Muscle of back (tissue), 13 donors: ENCODE measurements at places on chromosomes 1 and 21. TPM values are rescaled to one million over a fixed set of nuclear protein-coding genes. Genes with fewer than 3 reads are reported as not detected.
A peak's percentile ranks its signal among the peaks of the same experiment; 100 is the strongest.

- DNase-seq: peak; percentile 67
These were observed 108.2 kb upstream of the TMPRSS2 start for GRCh38 chr21:41616031-41616591.

DNA sequence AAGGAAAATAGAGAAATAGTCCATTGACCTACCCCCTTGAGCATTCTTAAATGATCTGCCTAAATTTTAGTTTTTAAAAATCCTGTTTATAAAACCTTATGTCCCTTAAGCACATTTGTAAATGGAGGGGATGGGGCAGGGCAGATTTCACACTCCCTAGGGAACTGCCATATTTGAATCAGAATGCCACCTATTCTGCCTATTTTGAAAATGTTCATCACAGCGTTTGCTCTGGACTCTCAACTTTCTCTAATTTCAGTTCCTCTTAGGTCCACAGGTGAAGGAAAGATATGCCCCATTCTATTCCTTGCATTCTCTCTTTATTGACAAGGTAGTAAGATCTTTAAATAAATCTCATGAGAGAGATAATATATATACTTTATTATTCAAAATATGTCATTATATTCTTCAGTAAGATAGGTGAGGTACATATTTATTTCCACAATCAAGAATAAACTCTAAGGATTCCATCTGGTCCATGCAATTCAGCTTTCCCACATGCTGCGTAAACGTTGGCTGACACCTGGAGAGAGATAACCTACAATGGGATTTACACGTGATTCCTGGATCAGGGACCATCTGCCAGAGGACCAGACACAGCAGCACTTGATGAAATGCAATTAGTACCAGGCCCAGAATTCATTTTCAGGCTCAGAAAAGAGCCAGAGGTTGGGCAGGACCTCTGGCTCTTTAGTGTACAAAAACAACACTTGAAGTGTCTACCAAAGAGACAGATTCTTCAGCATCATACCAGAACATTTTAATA is 1.2 kb upstream of the LPGAT1 start:
- DNase-seq: no peak

DNA sequence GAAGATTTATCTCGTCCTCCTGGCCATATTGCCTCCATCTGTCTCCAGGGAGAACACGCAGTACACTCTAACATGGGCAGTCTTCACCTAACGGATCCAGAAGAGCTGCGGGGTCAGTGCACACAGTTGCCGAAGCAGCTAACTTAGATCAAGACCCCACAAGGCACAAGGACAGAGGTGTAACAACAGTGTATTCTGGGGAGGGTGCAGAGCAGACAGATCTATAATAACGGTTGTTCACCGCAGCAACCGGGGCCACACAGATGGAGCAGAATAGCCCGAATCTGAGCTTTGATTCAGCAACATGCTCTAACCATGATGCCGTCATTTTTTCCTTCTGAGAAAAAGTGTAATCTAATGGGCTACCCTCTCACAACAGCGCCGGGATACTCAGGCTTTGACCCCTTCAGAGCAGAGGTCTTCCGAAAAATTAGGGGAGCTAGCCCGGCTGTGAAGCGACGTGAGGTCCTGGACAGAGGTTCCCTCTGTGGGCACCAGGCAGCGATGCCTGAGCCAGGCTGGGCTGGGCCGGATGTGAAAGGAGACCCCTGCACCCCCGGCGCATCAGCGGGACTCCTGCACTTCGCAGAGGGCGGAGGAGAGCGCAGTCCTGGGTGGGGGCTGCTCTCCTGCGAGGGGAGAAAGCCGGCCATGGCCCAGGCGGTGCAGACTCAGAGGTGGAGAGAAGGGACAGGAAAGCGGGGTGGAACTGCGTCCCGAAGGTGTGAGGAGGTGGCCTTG is 57.5 kb downstream of the BCL9 start:
- DNase-seq: no peak

GRCh38 chr1:184387476-184388318 is 868 bp downstream of the C1orf21 start:
- peak; percentile 80 for DNase-seq

DNA sequence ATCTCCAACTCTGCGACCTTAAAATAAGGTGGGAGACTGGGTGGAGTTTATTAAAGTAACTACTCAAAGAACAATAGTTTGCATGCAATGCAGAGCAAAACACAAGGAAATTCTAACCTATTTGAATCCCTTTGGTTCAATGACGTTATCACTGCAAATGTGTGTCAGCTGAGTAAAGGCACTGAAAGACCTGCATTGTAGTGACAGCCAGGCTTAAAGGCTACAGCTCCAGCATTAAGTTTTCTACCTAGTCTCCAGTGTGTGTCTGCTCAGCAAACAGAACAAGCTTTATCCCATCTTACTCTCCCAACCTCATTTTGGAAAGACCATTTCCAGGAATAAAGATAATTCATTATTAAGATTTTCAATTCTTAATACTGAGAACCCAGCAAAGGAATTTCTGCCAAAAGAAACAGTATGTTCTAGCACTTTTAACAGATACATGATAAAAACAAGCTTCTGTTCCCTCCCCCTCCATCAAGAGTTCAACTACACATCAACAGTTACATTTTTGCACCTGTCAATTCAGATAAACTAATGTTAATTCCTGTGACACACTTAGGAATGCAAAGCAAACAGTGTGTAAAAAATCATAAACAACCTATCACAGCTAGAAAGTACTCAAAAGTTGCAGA is 14.2 kb downstream of the PTP4A2 start:
- no peak for DNase-seq

DNA sequence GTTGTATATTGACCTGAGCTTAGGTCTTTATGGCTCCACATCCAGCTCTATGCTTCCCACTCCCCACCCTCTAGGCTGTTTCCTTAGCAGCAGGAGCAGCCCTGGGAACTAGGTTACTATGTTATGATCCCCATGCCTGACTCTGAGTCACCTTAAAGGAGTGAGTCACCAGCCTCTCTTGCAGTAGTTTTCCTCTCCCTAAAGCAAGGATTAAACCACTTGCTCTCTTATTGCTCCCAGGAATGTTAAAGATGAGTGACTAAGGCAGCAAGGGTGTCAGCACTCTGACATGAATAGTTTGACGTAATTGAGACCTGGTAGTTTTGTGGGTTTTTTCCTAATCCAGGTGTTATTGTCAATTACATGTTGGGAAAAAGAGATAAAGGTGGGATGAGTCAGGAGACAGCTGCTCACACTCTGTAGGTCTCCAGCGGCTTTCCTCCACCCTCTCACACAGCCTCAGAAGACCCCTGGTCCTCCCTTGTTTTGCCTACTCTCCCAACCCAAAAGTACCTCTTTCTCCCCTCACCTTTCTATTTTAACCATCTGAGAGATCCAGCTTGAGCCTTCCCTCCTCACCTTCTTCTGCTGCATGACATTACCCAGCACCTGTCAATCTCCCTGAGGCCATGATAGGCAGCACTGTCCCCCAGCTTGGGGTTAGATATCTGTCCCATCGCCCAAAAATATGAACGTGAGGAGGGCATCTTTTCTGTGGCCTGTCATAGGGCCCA is 369.1 kb upstream of the VAMP3 start:
- DNase-seq: peak; percentile 95

DNA sequence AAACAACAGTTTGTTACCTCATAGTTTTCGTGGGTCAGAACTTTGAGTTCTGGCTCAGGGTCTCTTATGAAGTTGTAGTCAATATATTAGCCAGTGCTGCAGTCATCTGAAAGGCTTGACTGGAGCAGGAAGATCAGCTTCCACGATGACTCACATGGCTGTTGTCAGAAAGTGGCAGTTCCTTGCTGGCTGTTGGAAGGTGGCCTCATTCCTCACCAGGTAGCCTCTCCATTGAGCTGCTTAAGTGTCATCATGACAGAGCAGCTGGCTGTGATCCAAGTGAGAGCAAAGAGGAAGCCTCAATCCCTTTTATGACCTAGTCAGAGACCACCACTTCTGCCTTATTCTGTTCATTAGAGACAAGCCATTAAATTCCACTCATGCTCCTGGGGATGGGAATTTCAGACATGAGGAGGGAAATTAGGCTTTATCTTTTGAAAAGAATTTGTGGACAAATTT is 5.6 kb downstream of the OSBPL9 start:
- DNase-seq: no peak

GRCh38 chr1:240499012-240499411 is 112.9 kb downstream of the GREM2 start:
- no peak for DNase-seq

DNA sequence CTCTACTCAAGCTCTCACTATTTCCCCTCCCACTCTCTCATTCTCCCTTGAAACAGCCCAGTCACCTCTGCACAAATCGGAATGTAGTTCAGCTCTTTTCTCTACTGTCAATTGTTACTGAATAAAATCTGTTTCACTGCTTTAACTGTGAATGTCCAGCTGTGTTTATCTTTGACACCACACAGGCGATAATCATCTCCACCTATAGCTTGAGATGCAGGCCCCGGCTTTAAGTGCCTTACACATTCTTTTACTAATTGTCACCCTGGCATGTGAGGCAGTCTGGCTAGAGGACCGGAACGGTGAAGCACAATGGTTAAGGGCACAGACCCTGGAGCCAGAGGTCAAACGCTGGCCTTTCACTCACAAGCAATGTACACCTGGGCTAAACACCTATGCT is 122.8 kb upstream of the C8B start:
- DNase-seq: no peak

DNA sequence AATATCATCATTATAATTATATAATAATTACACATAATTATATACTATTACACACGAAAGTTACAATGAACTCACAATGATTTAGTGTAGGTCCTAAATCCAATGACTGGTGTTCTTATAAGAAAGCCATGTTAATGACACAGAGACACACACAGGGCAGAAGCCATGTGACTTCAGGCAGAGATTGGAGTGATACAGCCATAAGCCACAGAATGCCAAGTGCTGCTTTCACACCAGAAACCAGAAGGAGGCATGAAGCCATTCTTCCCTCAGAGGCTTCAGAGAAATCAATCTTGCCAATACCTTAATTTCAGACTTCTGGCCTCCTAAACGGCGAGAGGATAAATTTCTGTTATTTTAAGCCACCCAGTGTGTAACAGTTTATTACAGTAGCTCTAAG is 147.4 kb upstream of the KRTAP19-8 start:
- no peak for DNase-seq

DNA sequence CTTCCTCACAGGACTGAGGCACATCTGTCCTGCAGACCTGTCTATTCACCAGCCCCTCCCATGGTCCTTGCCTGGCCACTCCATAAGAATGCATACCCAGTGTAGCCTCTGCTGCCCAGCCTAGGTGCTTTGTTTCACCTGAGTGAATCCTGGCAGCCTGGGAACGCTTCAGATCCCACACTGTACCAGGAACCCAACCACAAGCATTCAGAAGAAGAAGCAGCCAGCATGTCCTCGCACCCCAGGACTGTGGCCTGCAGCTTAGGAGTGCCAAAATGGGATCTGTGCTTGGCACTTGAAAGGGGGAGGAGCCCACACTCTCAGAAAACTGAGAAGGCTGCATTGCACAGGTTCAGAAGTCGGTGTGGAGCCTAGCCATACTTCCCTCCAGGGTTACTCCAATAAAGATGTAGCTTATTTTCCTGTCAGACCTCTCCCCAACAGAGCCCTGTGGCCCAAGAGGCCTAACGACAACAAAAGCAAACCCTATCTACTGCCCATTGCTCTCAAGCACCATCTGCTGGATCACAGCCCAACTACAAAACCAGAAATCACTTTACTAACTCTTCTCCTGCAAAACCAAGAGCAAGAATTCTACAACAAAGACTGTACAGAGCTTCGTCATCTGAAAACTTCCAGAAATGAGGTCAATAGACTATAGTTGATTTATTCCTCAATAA is 923.1 kb upstream of the NEGR1 start:
- DNase-seq: no peak

DNA sequence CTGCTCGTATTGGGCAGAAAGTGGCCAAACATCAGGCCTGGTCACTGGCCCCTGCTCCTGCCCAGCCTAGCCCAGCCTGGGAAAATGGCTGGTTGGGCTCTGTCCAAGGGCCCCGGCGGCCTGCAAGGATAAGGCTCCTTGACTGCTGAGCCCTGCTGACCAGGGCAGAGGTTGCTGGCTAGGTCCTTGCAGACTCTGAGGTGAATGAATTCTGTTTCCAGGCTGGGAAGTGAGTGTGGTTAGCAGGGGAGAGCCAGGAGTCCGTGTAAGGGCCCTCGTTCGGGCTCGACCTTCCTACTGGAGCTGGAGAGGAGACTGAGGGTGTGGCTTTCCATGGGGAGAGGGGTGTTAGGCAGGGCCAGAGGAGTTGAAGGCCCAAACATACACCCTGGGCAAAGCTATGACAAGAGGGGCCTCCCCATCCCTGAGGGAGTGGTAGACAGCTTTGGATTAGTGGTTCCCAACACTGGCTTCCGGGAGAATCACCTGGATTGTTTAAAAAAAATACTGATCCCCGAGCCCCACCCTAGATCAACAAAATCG is 20.6 kb downstream of the CSF1 start:
- peak; percentile 41 for DNase-seq

DNA sequence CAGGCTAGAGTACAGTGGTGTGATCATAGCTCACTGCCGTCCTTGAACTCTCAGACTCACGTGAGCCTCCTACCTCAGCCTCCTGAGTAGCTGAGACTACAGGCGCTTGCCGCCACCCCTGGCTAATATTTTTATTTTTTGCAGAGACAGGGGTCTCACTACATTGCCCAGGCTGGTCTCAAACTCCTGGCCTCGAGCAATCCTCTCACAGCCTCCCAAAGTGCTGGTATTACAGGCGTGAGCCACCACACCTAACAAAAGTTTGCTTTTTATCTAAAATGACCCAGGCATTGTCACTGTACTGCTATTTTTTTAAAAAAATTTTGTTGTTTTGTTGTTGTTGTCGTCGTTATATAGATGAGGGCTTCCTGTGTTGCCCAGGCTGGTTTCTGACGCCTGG is 46.4 kb downstream of the CAPN2 start:
- DNase-seq: no peak

GRCh38 chr1:10761503-10762152 is 34.8 kb downstream of the CASZ1 start:
- DNase-seq: peak; percentile 45

GRCh38 chr1:38889589-38889988 is 8.2 kb upstream of the GJA9 start:
- no peak for DNase-seq

DNA sequence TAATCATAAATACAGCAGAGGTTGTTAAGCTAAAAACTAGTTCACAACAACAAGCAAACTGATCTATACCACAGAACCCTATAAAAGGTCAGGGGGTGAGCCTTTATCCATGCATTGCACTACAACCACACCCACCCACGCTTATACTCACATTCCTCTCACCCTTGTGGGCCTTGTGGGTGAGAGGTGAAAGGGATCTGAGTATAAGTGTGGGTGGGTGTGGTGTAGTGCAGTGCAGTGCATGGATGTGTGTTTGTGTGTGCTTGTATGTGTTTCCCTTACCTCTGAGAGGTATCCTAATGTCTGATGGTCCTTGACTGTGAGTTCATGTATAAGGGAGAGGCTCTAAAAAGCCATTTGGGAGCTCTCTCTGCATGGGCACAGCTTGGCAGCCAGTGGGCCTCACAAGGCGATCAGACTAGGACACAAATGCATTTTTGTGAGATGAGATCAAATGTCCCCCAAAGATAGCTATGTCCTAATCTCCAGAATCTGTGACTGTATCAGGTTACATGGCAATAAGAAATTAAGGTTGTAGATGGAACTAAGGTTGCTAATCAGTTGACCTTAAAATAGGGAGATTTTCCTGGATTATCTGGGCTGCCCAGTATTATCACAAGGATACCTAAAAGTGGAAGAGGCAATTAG is 95.5 kb upstream of the DPT start:
- no peak for DNase-seq

TRPM2 gene
- polyA plus RNA-seq: 1.7 TPM

B3GALNT2 gene
- 19.4 TPM for polyA plus RNA-seq

RXRG gene
- polyA plus RNA-seq: 49.0 TPM

TNFRSF9 gene
- polyA plus RNA-seq: 0.28 TPM

GSTM2 gene
- 118 TPM for polyA plus RNA-seq

LMX1A gene
- 1.9 TPM for polyA plus RNA-seq

AKT3 gene
- polyA plus RNA-seq: 26.9 TPM

CD1E gene
- not detected for polyA plus RNA-seq

BEND5 gene
- polyA plus RNA-seq: 9.4 TPM

GBP4 gene
- 2.8 TPM for polyA plus RNA-seq
